ENCODE measurements at places on chromosomes 4 and X.

DNA sequence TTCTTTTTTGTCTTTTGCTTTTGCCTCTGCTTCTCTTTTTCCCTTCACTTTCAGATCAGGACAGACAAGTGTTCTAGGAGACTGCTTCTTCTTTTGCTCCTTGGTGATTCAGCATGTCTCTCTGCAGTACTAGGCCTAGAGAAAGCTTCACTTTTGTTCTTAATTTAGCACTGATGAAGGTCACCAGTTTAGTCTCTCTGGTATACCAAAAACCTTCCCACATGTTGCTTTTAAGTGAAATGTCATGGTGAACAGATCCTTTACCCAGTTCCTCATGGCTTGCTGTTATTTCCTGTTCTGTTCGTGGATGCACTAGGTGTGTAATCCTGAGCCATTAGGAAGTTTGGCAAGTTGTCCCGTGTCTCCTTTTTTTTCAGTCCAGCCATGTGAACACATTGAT is 53.3 kb downstream of the NBDY start:
- no peak for DNase-seq

DNA sequence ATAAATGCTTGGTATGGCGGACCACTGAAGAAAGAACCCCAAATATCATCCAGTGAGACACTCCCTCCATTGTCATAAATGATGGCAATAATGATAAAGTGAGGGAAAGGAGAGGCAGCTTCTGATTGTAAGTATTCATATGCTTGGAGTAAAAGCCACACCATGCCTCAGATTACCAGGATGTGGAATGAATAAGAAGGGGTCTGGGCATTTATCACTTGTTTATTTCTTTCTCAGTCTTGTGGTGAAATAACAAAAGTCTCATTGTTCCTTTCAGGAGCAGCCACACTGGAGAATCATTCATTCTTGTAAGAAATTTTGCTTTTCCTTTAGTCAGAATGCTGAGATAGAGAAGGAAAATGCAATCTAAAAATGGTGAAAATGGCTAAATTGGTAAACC is 21.7 kb downstream of the F8 start:
- no peak for DNase-seq

DNA sequence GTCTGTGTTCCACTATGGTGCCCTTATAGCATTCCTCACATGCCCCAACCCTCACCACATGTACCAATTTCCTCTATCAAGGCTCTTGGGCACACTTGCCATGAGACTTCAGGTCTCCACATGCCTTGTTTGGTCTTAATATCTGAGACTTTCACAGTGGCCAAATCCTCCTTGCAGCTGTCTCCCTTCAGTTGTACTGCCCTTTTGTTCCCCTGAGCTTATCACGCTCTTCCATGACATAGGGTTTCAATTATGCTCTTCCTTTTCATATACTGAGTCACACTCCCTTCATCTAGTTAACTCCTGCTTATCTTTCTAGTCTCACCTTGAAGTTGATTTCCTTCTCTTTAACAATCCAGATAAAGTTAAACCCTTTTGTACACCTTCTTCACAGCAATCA is 212.9 kb downstream of the PDHA2 start:
- no peak for DNase-seq

DNA sequence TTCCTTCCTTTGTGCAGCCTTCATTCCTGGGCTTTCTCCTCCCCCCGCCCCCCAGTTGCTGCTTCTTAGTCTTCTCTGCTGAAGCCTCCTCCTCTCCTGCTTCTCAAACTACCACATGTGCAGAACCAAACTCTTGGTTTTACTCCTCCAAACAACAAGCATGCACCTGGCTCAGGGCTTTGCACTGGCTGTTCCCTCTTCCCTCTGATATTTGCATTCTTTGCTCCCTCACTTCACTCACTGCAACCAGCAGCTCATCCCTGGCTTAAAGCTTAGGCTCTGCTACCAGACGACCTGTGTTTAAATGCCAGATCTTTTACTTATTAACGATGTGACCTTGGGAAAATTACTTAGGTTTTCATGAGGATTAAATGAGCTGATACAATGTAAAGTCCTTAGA is 51.4 kb downstream of the MED28 start:
- no peak for DNase-seq

- no peak for DNase-seq
Observed at GRCh38 chr4:15078682-15079642, 76.7 kb downstream of the CPEB2 start.

- DNase-seq = no peak
Observed at GRCh38 chrX:9327747-9328145, 137.1 kb upstream of the TBL1X start.

DNA sequence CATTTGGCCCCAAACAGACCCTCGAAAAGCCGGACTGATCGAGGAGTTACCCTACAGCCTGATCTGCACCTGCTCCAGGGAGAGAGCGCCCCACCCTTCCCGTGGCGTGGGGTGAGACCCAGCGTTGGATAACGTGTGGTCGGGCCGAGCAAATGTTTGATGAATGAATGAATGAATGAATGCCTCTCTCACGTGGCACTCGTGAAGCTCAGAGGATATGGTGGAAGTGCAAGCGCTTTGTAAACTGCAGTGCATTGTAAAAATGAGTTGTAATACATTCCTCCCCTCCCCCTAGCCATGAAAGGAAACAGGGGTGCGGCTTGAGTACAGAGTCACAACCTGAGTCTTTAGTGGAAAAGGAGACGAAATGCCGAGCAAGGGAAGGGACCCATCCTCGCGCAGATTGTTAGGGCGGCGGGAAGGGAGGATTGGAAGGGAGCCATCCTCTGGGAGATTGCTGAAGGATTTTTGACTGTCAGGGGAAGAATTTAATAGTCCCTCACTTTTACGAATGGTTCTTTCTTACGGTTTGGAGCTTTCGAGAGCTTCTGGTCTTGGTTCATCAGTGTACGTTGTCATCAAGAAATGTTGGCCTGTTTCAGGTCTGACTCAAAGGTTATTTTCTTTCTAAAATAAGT is 772 bp upstream of the FBXW7 start:
- DNase-seq = no peak

DNA sequence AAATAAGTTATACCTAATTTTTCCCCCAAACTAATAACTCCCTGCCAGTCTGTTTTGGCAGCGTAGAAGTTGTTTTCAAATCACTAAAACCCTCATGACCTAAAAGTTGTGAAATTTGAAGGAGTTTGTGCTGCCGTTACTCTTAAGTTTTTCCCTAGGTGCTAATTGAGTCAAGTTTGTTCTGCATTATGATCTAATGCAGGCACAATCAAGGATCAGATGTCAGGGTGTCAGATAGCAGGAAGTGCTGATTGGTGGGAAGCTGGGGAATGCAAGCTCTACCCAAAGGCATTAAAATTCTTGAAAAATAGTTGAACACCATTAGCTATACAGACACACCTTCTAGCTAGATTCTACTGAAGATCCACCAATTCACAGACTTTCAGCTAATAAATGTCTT is 51.9 kb downstream of the ARX start:
- no peak for DNase-seq

DNA sequence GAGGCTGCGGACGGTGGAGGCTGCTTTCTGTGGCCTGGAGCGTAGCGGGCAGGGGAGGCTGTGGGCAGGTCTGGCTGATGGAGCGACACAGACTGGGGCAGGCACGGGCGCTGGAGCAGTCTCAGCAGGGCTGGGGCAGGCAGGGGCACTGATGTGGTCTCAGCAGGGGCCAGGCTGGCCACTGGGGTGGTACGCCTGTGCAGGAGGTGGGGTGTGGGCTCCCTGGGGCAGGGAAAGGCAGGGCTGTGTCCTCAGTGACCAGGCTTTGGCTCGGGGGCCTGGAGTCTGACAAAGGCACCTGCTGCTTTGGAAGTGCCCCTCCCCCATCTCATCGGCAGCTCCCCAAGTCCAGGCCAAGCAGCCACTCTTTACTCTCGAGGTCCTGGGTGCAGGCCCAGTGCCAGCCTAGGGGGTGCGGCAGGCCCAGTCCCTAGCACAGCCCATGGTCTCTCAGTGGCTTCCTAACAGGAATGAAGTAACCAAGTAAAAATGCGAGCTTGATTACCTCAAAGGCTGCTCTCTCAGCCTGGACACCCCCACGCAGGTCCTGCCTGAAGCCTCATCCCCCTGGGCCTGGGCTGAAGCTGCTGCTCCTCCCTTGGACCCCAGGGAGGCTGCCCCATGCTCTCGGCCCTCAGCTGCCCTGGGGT is 55.5 kb downstream of the ADRA2C start:
- no peak for DNase-seq

DNA sequence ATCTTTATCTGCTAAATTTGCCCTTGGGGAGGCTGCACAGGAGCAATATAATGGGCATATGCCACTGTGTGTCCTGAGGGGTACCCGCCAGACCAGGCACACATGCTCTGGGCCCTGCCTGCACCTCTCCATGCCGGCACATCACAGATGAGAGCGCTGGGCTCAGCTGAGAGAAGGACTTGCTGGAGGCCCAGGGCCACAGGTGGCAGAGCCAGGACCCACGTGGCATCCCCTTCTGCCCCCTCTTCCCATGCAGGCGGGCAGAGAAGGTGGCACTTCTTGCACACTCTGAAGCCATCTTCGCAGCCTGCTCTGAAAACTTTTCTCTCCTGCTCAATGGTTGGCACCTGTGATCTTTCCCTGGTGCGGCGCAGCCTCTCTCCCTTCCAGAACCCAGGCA is 20.1 kb downstream of the CPZ start:
- DNase-seq = no peak

GRCh38 chrX:8748855-8749254 is 16.9 kb upstream of the ANOS1 start:
- no peak for DNase-seq

GRCh38 chr4:610411-611261 is 14.7 kb upstream of the PDE6B start:
- DNase-seq = no peak

DNA sequence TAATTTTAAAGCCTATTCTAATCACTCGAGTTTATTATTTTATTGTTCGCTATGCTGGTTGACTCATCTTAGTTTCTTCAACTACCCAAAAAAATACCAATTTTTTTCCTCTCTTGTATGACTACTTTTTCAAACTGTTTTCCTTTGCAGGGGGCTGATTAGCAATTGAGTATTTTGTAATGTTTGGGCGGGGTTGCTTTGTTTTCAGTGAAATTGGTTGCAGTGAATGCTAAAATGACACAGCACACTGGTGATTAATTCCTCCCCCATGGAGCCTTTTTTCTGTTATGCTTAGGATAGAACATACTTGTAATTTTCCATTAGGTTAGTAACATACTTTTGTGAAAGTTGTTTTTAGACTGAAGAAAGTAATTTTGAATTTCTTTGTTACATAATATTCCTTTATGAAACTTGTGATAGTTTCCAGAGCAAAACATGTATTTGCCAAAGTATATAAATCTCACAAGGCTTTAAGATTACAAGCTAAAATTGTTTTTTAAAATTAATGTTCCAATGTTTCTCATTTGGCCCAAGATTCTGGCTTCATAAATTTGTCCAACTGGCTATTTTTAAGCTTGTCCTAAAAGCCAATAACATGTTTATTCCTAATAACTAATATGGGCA is 120.4 kb downstream of the CHIC1 start:
- no peak for DNase-seq

DNA sequence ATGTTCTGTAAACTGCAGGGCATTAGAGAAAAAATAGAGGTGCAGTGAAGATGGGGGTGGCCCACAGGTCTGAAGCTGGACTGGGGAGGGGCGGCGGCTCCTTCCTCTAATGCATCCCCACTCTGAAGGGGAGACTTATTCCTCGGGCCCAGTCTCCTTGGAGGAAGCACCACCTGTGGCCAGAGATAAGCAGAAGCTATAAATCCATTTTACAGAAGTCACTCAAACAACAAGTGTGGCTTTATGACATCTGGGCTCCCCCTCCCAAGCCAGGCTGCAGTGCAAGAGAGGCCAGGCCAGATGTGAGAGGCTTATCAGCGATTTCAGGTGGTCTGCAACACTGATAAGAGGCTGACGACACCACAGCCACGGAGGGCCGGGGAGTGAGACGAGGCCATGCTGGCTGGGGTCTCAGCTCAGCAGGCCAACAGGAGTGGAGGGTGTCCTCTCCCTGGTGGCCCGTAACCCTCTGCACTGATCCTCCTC is 15.8 kb downstream of the CYTL1 start:
- DNase-seq = no peak

All from right renal pelvis (tissue), 4 donors.